ENCODE measurements at places on chromosomes 1 and 21. TPM values are rescaled to one million over a fixed set of nuclear protein-coding genes. Genes with fewer than 3 reads are reported as not detected.

RORC gene
- total RNA-seq = not detected

FCGR2B gene
- total RNA-seq = 0.15 TPM

RGS4 gene
- total RNA-seq = 0.26 TPM

KIF1B gene
- 33.0 TPM for total RNA-seq

C1orf56 gene
- total RNA-seq = 2.7 TPM

OR2T35 gene
- not detected for total RNA-seq

CRYBG2 gene
- total RNA-seq = 0.64 TPM

Measured in Panc1 (cell line).